ENCODE measurements at places on chromosomes 5 and 9. TPM values are rescaled to one million over a fixed set of nuclear protein-coding genes. Genes with fewer than 3 reads are reported as not detected.

Gene SPINK7
- total RNA-seq, result not detected

Gene SV2C
- 0.06 TPM for total RNA-seq

Gene IL5
- total RNA-seq, result not detected

Gene NTNG2
- 6.5 TPM for total RNA-seq

Gene VCAN
- 195 TPM for total RNA-seq

Gene LCN12
- total RNA-seq, result 11.9 TPM

Gene KIAA0825
- total RNA-seq, result 2.2 TPM

Gene CFAP157
- not detected for total RNA-seq

Gene PLEKHG4B
- 0.06 TPM for total RNA-seq

Gene FOXD4L5
- total RNA-seq, result 0.10 TPM

Gene MYO10
- total RNA-seq, result 7.7 TPM

Gene RXRA
- total RNA-seq, result 67.7 TPM

Gene SLC34A3
- not detected for total RNA-seq

- DNase-seq, result no peak
These were observed 408.6 kb upstream of the IRX4 start for GRCh38 chr5:2291146-2291840.

DNA sequence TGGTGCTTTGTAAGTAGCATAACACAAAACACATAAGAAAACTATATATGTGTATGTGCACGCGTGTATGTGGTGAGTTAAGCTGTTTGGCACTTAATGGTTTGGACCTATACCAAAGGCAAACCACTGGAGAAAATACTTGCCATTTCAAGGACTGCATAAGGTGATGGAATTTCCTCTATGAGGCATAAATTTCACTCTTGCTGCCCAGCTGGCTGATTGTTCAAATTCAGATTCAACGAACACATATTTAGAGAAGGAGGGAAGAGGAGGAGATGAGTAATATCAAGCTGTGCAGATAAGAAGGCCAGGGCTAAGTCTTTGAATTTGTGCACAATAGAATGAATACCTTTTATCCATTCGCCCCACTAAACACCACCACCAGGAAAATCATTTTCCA, 470.6 kb upstream of the MPDZ start:
- no peak for DNase-seq

- no peak for DNase-seq
These were observed 18.3 kb upstream of the HSDL2 start for GRCh38 chr9:112361601-112362000.

GRCh38 chr5:5423586-5423985, 1.1 kb downstream of the ICE1 start:
- DNase-seq, result no peak

GRCh38 chr9:133853331-133853730, 115.2 kb upstream of the SARDH start:
- DNase-seq, result no peak

DNA sequence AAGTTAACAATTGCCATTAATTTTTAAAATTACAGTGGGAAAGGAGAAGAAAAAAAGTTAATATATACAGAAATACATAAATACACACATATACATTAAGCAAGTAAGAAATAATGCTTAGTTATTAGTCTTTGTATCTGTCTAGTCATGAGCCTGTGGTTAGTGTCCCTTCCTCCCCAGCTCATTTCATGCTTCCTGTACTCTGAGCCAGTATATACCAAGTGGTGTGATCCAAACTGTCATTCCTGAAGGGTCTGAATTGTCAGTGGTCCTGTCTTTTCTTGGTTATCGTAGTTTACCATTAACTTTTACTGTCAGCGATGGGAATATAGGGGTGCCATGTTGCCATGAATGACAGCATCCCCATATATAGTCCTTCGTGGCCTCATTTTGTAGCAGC, 24.2 kb upstream of the STOM start:
- DNase-seq, result no peak

- no peak for DNase-seq
These were observed 180.8 kb upstream of the KLF9 start for GRCh38 chr9:70595211-70595610.

DNA sequence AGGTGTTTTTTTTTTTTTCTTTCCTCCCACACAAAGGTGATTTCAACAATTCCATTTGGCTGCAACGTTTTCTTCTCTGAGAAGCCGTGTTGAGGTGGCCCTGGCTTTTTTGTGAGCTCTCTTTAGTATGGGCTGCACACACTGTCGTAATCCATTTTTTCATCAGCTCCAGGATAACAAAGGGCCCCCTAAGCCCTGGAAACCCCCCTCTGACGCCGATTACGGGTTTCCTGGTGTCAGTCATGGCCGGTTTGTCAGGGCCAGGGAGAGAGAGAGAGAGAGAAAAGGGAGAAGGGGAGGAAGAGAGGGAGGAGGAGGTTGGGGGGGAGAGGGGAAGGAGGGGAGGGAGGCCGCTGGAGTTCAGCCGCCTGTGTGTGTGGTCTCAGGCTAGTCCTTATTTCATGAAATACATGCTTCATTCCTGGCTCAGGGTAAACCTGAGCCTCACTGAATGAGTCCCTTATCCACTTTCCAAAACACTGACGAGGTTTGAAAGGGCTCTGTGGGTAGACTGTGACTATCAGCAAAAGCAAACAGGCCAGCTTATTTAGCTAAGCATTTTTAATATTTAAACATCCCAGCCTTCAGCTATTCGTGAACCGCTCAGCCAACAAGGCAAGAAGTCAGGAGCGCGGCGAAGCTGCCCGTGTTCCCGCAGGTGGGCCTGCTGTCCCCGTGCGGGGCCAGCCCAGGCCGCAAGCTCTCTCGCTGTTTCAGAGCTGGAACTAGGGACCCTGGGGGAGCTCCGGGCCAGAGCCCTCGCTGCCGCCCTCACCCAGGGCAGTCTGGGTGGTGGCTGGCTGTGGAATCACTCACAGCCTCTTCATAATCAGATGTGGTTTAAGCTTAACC, 172.8 kb downstream of the ERCC6L2 start:
- DNase-seq, result peak; percentile 45

- DNase-seq, result no peak
These were observed 6.3 kb upstream of the KCNIP1 start for GRCh38 chr5:170497311-170498038.

DNA sequence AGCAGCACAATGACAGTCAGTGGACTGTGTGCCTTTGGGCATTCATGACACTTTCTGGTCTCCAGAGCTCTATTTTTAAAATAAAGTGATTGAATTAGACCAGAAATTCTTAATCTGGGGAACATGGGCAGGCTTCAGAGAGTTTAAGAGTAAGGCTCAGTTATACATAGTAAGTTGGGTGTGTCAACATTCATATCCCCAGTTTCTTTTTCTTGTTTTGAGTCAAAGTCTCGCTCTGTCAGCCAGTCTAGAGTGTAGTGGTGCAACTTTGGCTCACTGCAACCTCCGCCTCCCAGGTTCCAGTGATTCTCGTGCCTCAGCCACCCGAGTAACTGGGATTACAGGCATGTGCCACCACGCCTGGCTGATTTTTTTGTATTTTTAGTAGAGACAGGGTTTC, 13.7 kb upstream of the KIF4B start:
- no peak for DNase-seq

- DNase-seq, result peak; percentile 88
These were observed at the start of gene NDUFS6 for GRCh38 chr5:1801222-1801966. Gene NDUFS6 (plus strand): TSS chr5:1801407. CDS start chr5:1801418, 11 bp downstream.

DNA sequence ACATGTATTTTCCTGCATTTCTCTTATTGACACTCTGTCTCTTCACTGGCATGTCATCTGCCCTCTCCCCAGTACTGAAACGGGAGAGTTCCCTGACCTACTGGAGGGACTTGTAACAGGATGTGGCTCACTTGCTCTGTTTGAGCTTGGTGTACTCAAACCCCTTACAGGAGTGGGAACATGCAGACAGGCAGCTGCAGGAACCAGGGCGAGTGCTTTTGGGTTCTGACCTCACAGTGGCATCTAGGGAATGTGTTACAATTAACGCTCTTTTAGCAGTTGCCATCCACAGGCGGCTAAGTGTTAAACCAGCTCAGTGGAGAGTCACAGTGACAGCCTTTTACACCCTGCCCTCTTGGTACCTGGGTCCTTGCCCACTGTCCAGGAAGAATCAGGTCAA, 300.3 kb upstream of the GRAMD2B start:
- DNase-seq, result peak; percentile 42

- peak; percentile 64 for DNase-seq
These were observed 56.9 kb upstream of the COL15A1 start for GRCh38 chr9:98886691-98887229.

- DNase-seq, result no peak
These were observed 606 bp downstream of the TBC1D13 start for GRCh38 chr9:128787659-128788058.

- no peak for DNase-seq
These were observed 1168.3 kb upstream of the WWC1 start for GRCh38 chr5:167123126-167123525.

- no peak for DNase-seq
These were observed 52.6 kb downstream of the SAR1B start for GRCh38 chr5:134580001-134580460.

DNA sequence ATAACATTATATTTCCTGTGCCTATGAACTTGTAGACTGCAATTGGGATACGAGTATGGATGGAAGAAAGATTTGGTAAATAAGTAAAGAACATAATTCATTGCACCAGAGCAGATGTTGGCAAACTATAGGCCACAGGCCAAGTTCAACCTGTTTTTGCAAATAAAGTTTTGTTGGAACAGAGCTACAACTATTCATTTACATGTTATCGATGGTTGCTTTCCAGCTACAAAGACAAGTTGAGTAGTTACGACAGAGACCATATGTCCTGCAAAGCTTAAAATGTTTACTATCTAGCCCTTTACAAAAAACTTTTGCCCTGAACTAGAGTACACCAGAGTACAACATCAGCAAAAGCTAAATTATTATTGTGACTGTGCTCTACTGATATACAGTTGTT, 169.1 kb upstream of the DMAC1 start:
- no peak for DNase-seq

DNA sequence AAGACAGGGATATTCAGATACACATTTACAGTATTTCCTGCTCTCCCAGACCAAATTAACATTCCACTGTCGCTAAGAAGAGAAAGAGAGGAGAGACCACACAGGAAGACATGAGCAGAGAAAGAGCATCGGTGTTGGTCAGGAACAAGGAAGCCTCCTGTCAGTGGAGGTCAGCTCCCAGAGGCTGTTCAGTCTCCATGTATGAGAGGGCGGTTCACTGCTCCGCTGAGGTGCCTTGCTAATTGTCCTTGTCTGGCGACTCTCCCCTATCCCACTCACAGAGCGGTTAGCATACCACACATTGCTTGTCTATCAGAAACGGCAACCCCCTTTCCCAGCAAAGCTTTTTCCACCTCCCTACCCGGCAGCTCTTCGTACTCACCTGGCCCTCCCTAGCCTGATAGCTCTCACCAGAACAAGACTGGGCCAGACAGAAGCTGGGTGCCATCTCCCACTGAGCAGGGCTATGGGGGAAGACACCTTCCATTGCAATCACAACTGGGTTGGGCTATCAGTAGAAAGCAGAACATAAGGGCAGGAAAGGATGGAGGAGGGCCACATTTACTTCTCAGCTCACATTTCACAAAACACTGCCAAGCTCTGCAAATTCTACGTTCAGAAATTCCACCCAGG, 58.6 kb upstream of the LMNB1 start:
- no peak for DNase-seq

DNA sequence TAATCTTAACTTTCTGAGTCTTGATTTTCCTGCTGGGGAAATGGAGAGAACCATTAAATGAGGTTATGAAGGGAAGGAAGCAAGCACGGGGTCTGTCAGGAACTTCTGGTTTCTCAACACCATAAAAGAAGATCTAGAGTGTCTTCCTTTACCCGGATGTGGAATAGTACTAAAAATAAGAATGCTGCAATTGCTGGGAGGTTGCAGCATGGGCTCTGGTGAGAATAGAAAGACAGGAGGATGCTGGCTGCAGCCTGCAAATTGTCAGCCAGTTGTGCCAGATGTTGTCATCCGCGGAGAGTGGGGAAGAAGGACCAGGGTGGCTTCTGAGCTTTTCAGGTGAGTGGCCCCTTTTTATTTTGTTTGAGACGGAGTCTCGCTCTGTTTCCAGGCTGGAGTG, 69.3 kb upstream of the STC2 start:
- no peak for DNase-seq

DNA sequence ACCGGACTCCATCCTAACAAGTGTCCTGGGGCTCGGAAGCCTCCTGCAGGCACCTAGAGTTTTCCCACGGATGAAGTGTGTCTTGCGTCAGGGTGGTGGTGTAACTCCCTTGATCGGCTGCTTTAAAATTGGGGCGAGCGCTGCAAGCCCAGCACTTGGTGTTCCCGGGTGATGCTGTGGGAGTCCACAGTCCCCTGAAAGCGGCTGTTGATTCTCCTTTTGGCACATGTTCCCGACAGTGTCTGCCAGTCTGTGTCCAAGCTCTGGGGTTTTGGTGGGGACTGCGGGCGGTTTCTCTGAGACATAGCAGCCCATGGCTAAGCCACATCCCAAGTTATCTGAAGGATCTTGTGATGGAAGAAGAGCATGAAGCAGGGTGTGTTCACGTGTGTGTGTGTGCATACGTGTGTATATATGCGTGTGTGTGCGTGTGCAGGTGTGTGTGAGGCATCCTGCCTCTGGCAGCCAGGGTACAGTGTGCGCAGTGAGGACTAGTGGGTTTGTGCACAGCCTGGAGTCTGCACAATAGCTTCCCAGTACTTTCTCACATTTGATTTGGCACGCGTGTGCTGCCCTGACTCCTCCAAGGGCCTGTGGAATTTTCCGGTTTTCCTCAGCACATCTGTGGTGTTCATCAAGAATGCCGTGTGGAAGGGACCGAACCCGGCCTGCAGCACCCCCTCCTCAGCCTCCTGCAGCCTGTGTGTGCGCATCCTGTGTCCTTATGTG, 16.9 kb downstream of the SLC25A48 start:
- DNase-seq, result no peak

DNA sequence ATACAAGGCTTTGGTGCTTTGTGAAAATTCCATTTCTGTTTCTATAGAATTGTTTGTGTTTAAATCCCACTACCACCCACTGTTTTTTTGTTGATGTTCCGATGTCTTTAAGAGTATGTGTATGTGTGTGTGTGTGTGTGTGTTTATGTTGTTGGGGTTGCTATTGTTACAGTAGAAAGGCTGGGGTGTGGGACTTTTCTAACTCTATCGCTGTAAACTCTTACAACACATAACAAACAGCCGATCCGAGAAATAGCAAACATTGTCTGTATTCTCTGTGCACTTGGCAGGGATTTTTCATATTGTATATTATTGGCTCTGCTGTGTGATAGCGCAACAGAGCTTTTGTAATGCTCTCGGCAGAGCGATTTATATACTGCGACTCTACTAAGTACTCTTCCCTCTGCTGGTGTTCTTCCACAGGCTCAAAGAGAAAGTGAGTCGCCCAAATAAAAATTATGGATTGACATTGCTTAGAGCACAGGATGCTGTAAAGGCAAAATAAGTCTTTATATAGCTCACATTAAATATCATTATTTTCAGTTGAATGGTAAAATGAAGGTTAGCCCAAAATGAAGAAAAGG, 492.2 kb upstream of the ARRDC3 start:
- DNase-seq, result no peak

DNA sequence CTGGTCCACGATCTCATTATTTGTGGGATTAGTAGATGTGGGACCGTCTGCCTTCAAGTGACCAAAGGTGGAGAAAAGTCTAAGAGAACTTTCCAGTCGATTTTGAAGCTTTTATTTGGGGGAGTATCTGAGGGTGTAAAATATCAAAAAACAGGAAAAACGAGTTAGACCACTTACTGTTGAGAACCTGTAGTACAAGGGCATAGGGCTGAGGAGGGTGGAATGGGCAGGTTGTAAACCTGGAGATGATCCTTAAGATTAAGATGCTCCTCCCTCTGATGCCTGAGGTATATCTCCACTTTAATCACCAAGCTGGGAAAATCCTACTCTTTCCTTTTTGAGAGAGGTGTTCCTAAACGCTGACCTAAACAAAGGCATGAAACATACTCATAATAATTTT, 32.0 kb upstream of the GTF2H2C start:
- DNase-seq, result no peak
